ENCODE measurements at places on chromosomes 5 and 9. TPM values are rescaled to one million over a fixed set of nuclear protein-coding genes. Genes with fewer than 3 reads are reported as not detected.

DNA sequence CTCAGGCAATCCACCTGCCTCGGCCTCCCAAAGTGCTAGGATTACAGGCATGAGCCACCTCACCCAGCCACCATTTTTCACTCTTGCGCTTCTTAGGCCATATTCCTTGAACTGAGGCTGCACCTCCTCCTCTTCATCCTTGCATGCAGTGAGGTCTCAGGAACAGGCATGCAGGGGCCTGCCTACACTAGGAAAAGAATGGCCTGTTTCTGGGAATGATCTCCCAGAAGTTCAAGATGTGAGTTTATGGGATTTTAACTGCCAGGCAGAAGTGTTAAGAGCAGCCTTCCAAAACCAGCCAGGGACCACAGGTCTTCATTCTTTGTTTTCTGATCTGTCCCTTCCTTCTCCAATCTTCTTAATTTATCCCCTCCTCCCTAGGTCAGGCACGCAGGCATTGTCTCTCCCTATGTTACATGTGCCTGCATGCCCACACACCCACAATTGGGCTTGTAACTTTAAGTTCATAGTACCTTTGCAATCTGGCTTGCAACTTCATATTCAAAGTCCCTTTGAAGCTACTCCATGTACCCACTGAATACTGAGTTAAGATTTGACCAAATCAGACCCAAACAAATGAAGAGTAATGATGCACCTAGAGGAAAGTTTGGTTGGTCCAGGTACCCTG, 10.5 kb upstream of the HSPA4 start:
- DNase-seq: no peak

GRCh38 chr9:86098824-86099700, at the start of gene GOLM1:
Gene GOLM1 (minus strand): TSS chr9:86099558. CDS start chr9:86079320, 20,238 bp downstream.
- peak; percentile 65 for DNase-seq

DNA sequence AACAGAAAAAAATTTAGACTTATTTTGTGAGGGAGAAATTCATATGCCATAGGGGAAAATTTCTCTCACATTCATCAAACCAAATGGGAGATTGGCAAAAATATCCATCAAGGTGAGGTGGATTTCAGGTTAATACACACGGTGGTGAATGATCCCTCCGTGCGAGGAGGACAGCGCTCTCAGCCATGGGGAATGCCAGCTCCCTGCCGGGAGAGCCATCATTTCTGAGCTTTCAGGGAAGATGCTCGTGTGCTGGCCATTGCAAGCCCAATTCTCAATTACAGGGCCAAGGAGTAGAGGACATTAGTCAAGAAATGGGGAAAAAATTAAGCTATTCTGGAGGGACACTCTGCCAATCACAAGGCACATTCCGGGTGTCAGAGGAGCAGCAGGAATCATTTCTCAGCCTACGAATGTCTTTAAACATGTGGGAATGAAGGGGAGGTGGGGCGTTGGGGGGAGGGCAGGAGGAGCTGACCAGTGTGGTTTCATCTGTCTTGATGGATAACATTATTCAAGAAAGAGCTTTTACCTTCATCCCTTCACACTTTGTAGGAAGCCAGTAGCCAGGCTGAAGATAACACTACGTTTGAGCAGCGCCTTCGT, 165.5 kb downstream of the DAB2IP start:
- DNase-seq: no peak

The WNT8A gene
- total RNA-seq: not detected

The IL4 gene
- not detected for total RNA-seq

The PRKACG gene
- total RNA-seq: not detected

The SLC6A3 gene
- total RNA-seq: not detected

GRCh38 chr9:130938652-130939404, at the start of gene FIBCD1:
Gene FIBCD1 (minus strand): TSS chr9:130939247. CDS start chr9:130938607, 640 bp downstream.
- DNase-seq: peak; percentile 33

The ATP6V0E1 gene
- total RNA-seq: 318 TPM

The GPR150 gene
- total RNA-seq: 0.22 TPM

The ZNF879 gene
- 5.2 TPM for total RNA-seq

The SLC25A2 gene
- 0.20 TPM for total RNA-seq

GRCh38 chr9:9574080-9574479, 1038.7 kb downstream of the PTPRD start:
- no peak for DNase-seq

The TUT7 gene
- total RNA-seq: 14.6 TPM

DNA sequence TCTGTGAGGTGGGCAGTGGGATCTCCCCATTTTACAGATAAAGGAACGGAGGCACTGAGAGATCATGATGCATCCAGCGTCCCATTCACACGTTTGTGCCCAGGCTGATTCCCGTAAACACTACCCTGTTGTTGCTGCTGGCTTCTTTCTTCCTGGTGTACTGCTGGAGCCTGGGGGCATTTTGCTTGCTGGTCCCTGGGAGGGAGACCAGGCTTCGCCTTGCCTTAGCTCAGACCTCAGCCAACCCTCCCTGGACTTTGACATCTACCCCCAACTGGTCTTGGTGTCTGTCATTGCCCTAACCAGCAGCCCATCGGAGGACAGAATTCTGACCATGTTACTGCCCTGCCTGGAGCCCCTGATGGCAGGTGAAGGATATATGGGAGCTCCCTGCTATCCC, 82.4 kb downstream of the ZNF618 start:
- DNase-seq: no peak

The HTR1A gene
- total RNA-seq: not detected

- DNase-seq: no peak
These were observed 135.9 kb upstream of the MAN2A1 start for GRCh38 chr5:109553846-109554245.

- DNase-seq: no peak
These were observed 192.1 kb downstream of the TSSK1B start for GRCh38 chr5:113242481-113243348.

- DNase-seq: no peak
These were observed 67.8 kb upstream of the SLC1A1 start for GRCh38 chr9:4422495-4422894.

The CATSPER3 gene
- total RNA-seq: under 0.01 TPM
